ENCODE measurements at places on chromosomes 6 and 20.

DNA sequence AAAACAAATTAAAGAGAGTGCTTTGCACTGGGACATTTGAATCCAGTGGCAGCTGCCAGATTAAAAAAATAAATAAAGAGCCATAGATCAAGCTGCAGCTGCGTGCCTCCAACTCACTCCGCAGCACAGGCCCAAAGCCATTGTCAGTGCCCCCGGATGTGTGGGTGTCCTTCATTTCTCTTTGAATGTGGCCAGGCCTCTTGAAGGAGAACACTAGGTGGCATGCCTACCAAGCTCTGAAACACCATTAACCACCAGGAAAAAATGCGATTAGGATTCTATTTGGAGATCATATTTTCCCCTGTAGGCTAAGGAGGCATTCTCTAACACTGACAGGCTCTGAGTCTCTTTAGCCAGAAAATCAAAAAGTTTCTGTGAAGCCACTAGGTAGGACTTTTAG is 549.8 kb downstream of the PRKN start:
- DNase-seq = peak; percentile 14

DNA sequence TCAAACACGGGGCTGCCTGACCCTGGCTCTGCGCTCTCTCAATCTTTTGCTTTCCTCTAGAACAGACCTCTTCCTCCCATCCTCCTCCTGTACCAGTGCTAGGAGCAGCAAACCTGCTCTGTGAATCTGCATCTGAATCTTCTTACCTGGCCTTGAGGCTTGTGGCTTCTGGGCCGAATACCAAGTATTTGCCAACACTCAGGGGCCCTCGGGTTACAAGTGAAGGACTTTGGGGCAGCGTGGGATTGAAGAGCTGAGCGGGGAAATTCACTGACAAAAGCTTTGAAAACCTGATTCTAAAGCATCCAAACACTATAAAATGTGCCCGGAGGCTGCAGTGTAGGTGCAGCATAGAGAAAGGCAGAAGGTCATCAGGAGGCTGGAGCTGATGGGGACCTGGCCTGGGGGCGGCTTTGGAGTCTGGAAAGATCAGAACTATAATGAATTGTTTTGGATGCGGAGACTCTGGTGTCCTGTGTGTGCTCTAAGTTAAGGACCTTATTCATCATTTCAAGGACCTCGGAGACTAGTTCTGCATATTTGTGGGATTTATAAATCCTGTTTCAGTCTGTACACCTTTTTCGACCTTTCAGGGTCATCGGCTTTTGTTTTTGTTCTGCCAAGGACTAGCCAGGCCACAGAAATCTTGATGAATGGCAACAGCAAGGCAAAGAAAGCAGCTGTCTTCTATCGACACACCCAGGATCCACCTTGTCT is 16.4 kb upstream of the IGF2R start:
- DNase-seq = no peak

- no peak for DNase-seq
Observed at GRCh38 chr20:21393166-21393565, 4.2 kb downstream of the NKX2-4 start.

- DNase-seq = no peak
Observed at GRCh38 chr6:118886641-118887040, 7.3 kb upstream of the ASF1A start.

DNA sequence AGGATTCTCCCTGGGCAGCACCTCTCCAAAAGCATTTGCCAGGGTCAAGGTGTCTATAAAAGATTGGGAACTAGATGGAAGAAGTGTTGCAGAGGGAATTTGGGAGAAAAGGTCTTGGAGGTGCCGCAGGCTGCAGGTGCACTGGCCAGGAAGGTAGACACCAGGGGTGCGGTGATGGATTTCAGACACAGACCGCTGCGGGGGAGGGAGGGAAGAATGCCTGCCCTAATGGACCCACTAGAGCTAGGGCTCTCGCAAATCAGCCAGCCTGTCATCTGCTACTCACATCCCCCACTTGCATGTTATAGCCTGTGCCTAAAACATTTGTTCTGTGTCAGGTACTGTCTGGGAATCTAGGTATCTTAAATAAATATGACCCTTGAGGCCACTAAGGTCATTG is 193.6 kb upstream of the SLC24A3 start:
- DNase-seq = no peak

DNA sequence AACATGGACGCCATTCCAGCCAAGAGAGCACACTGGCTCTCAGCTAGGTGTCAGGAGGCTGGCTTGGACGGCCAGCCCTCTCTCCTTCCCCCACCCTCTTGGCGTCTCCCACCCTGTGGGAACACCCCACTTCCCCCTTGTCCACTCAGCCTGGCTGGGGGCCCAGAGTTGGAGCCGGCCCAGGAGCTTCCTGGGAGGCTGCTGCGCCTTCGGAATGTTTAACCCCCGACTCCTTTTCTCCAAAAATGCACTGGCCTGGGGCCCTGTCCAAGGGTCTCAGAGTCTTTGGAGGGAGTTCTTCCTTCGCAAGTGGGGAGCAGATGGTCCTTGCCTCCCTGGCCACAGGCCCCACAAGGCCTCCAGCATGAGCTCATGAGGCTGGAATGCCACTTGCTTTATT is 4.1 kb downstream of the ADAM33 start:
- DNase-seq = no peak

DNA sequence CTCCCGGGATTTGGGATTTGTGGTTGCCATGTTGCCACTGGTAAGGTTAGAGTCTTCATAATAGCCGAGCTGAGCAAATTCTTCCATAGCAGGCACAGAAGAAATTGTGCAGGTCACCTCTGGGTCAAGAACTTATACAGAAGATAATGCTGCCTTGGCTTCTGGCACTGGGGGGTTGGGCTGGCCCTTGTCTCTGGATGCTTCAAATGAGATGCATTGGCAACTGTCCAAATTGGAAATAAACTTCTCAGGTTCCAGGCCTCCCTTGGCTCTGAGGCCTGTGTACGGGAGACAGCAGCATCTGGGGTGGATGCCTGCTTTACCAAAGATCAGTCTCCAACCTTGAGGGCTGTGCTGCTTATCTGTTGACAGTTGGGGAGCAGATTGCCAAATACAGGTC is 26.2 kb downstream of the MYO6 start:
- DNase-seq = peak; percentile 21

GRCh38 chr6:38634518-38634917 is 5.2 kb downstream of the BTBD9 start:
- no peak for DNase-seq

- no peak for DNase-seq
Observed at GRCh38 chr6:80608881-80609280, 502.4 kb downstream of the BCKDHB start.

- no peak for DNase-seq
Observed at GRCh38 chr20:57609086-57609841, 11.0 kb downstream of the ZBP1 start.

- no peak for DNase-seq
Observed at GRCh38 chr6:35215665-35216411, 2.1 kb downstream of the SCUBE3 start.

DNA sequence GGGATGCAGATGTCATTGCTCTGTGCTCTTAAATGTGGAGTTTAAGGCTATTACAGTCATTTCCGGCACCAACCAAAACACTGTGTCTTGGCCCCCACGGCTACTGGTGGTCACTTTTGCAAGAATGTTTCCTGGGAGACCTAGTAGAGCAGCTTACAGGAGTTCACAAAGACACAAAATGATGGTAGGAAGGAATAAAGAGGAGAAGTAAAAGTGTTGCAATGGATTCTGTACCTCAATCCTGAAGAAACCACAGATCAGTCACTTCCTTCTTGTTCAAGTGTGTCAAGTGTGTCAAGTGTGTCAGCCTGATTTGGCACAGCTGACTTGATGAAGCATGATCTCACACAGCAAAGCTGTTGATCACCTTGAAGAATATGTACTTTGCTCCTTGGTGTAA is 344.0 kb downstream of the PLCB1 start:
- DNase-seq = no peak

- DNase-seq = no peak
Observed at GRCh38 chr6:87606199-87606598, 16.3 kb downstream of the ORC3 start.

DNA sequence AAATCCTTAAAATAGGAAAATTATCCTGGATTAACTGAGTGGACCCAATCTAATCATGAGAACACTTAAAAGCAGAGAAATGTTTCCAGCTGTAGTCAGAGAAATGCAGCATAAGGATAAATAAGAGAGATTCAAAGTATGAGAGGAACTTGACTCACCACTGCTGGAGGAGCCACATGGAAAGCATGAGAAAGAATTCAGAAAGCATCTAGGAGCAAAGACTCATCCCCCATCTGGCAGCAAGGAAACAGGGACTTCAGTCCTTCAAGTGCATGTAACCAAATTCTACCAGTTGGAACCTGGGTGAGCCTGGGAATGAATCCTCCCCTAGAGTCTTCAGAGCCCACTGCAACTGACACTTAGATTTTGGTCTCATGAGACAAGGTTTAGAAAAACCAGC is 33.7 kb downstream of the RNF146 start:
- DNase-seq = no peak

DNA sequence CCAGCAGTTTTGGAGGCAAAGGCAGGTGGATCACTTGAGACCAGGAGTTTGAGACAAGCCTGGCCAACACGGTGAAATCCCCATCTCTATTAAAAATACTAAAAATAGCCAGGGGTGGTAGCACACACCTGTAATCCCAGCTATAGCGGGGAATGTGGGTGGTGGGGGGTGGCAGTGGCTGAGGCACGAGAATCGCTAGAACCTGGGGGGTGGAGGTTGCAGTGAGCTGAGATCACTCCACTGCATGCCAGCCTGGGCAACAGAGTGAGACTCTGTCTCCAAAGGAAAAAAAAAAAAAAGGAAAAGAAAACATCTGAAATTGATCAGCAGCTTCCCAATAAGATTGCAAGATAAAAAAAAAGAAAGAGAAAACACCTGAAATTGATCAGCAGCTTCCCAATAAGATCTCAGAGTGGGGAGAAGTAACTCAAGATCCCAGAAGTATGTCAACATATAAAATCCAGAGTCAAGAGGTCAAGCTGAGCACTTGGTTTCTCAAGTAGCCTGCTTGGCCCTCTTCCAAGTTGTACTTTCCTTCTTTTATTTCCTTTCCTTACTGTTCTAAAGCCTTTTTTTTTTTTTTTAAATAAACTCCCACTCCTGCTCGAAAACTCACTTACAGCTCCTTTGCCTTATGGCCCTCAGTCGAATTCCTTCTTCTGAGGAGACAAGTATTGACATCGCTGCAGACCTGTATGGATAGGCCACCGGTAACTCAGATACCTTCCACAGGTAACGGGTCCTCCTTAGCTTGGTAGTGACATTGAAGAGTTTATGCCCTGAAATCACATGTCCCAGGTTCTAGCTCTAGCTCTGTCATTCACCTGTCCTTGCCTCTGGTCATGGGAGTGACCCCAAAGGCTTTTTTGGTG is 368.5 kb upstream of the SYNCRIP start:
- DNase-seq = no peak

GRCh38 chr6:151445482-151445881 is 6.4 kb downstream of the RMND1 start:
- DNase-seq = no peak

- no peak for DNase-seq
Observed at GRCh38 chr6:156943816-156944215, 166.6 kb downstream of the ARID1B start.

DNA sequence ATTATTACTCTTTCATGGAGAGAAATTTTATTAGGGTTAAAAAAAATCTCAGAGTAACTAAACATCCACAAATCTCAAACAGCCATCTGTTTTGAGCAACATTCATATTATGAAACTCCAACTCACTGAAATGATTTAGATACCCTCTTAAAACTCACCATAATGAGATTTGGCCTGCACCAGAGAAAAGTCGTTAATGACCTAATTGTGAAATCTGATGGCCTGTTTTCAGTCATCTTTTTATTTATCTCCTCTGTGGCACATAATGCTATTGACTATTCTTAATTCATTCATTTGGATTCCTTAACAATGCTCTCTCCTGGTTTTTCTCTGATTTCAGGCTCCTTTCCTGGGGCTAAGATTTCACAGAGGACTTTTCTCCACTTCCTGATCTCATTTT is 192.7 kb downstream of the RNF144B start:
- DNase-seq = no peak

DNA sequence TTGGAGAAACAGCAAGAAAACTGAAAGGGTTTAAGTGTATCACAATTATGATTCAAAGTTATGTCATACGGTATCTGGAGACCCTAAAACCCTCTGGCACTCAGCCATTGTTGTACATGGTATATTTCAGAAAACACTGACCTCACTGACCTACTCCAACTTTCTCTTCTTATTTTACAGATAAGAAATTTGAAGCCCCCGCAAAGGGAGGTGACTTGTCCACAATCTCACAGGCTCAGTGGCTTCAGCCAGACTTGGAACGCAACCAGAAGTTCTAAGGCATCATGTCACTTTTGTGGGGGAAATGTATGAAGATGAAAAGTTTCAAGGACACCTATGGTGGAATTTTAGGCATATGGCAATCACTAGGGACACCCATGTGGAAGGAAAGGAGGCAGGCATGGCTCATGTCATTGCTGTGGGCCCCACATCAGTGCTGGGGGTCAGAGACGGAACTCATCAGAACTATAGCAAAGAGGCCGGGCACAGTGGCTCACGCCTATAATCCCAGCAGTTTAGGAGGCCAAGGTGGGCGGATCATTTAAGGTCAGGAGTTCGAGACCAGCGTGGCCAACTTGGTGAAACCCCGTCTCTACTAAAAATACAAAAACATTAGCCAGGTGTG is 5.2 kb upstream of the TRIB3 start:
- no peak for DNase-seq

DNA sequence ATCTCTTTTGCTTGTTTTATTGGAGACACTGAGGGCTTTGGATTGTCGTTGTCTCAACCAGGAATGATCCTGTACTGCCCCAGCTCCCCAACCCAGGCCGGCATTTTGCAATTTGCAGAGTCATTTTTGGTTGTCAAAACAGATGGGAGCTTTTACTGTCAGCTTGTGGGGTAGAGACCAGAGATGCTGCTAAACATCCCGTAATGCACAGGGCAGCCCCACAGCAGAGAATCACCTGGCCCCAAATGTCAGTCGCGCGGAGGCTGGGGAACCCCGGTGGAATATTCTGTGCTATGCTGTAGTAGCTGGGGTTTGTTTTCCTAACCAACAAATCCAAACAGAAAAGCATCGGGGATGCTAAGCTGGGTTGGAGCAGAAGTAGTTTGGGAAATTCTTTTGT is 99.7 kb downstream of the TSHZ2 start:
- no peak for DNase-seq

DNA sequence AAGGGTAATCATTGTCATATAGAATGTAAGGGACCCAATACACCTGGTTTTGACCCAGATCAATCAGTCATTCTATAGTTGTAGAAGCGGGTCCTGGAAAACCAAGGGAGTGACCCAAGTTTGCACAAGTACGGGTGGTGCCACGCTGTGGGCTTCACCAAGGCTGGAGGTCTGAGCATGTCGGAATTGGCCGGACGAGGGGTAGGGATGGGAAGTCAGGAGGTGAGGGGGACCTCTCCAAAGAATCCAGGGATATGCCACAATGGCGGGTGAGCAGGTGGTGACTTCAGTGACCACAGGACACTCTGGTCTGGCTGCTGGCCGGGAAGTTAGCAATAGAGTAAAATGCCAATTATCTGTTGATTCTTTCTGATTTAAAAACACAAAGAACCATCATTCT is 186.6 kb upstream of the FOXQ1 start:
- no peak for DNase-seq
